ENCODE measurements at places on chromosomes 2 and 18. TPM values are rescaled to one million over a fixed set of nuclear protein-coding genes. Genes with fewer than 3 reads are reported as not detected.

- DNase-seq = no peak
Measured at GRCh38 chr2:80568011-80568410, 263.5 kb upstream of the LRRTM1 start.

DNA sequence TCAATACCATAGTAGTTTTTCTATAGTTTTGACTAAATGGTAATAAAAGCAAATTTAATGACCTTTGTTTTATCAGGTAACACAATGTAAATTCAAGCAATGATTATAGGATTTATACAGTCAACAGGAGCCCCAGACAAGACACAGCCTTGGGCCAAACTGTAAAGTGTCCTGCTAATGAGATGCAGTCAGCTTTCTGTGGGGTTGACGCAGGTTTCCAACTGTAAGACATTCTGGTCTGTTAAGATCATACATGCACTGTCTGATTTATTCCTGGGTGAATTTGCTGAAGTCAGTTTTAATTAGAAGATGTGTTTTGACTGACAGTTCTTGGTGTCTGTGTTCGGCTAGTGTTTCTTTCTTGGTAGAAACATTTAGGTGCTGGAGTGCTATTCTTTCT lies 180.3 kb downstream of the SNTG2 start:
- DNase-seq = no peak

DNA sequence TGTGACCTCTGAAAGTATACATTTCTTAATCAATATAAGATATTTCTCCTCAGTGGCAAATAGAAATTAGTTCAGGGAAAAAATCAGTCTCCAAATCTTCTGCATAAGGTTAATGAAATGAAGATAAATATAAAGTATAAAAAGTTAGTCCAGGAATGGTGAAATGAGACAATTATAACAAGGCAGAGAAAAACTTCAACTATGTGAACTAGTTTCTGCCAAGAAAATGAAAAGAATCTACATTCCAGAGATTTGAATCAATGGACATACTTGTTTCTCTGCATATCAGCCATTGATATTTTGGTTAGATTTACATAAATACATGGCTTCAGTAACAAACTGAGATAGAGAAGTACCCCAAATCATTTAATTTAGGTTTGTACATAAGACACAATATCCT lies 249.0 kb downstream of the EXOC6B start:
- DNase-seq = no peak

PIAS2 gene
- 51.1 TPM for total RNA-seq

All from B cell (primary cell).